ENCODE measurements at places on chromosomes 1 and 21. TPM values are rescaled to one million over a fixed set of nuclear protein-coding genes. Genes with fewer than 3 reads are reported as not detected.

DNA sequence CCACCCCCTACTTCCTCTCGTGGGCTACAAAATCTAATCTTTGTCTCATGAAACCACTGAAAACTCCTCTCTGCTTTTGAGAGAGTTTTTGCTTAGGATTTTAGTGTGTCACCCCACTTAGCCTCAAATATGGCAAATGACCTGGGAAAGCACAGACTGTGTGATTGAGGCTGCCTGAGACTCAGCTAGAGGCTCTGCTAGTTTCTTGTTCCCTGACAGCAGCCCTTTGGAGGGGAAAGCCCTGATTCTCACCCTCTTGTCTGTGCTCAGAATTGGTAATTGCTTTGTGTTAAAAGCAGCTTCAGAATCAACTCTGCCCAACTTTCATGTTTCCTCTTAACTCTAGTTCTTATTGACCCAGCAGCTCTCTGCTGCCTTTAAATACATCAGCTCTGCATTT lies 85.6 kb upstream of the ZP4 start:
- DNase-seq: no peak

The USH2A gene
- 0.02 TPM for polyA plus RNA-seq

- DNase-seq: no peak
These were observed 12.2 kb downstream of the AMY1C start for GRCh38 chr1:103761896-103762295.

- DNase-seq: no peak
These were observed 3.5 kb downstream of the CD48 start for GRCh38 chr1:160708118-160708517.

- peak; percentile 5 for DNase-seq
These were observed 92.9 kb upstream of the IVNS1ABP start for GRCh38 chr1:185409763-185410528.

The CNKSR1 gene
- 0.30 TPM for polyA plus RNA-seq

GRCh38 chr21:33067043-33067442 lies 2.9 kb upstream of the OLIG1 start:
- DNase-seq: no peak

- DNase-seq: no peak
These were observed 111.4 kb downstream of the TBX19 start for GRCh38 chr1:168391851-168392681.

- DNase-seq: no peak
These were observed 110.3 kb upstream of the TRABD2B start for GRCh38 chr1:48107516-48107915.

- DNase-seq: no peak
These were observed 486.3 kb downstream of the PTPRU start for GRCh38 chr1:29722598-29722997.

DNA sequence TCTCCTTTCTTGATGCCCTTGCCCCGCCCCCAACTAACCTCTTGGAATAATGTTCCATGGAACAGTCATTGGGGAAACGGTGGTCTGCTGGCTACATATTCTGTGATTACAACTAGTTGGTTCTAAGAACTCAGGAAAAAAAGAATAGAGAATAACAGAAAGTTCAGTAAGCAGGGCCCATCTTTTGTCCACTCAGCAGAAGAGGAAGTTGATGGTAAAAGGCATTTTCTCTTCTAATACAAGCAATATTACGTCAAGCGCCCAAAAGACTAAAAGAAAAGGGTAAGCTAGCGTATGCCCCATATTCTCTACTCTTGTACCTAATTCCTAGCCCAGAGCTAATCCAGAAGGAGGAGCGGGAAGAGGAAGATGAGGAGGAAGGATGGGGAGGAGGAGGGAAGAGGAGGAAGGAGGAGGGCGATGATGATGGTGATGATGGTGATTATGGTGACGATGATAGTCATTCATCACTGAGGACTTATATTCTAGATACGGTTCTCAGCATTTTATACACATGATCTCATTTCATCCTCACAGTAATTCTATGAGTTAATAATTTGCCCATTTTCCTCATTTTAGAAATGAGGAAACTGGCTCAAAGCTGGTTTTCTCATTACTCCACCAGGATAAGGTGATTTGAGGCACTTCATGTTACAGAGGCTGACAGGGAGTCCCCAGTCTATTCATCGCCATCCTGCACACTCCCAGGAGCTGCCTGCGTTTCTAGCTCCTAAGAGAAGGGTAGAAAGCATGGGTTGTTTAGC lies 76.6 kb upstream of the EFHD2 start:
- DNase-seq: no peak

The NBPF12 gene
- 4.5 TPM for polyA plus RNA-seq

GRCh38 chr1:11948822-11949458 lies 14.4 kb downstream of the PLOD1 start:
- peak; percentile 26 for DNase-seq

The LCK gene
- not detected for polyA plus RNA-seq

DNA sequence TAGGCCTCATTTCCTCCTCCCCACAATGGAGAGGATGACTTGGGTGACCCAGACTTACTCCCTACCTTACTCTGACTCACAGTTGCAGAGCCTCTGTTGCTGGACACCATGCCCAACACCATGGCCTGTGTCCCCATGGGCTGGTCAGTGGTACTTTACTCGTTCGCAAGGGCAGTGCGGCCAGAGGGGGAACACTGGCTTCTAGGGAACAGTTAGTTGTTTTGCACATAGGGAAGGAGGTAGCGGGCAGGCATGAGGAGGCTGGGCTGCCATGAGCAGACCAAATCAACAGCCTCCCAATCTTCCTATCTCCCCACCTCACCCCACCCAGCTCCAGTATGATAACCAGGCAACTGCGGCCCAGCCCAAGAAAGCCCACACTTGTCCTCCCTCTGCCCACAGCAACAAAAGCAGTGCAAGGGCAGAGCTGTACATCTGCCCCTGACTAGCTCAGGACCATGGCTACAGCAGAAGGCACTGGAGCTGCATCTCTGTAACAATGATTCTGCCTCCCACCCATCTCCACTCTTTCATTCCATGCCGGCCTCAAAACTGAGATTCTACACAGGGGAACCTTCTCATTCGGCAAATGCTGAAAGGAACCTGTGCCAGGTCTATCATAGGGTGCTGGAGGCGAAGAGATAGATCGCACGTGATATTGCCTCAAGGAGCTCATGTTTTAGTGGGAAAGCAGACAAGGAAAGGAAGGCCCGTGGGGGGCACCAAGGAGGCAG lies 18.6 kb downstream of the TAL1 start:
- DNase-seq: no peak

DNA sequence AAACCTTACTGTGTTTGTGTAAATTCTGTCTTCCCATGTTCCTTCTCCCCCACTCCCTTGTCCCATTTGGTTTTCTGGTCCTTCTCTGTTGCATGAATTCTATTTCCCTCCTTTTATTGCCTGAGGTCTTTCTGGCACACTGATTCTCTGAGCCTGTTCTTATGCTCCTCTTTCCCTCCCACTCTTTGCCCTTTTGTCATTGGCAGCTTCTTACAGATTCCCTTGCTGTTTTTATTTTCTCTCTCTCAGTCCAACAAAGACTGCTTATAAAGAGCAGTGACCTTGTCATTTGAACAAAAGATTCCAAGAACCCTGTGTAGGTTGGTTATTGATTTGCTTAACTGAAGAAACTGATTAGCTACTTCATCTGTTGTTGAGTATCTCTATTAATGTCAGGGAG lies 49.7 kb downstream of the GPR52 start:
- DNase-seq: no peak

- DNase-seq: no peak
These were observed 15.3 kb upstream of the FMO4 start for GRCh38 chr1:171298696-171299095.

DNA sequence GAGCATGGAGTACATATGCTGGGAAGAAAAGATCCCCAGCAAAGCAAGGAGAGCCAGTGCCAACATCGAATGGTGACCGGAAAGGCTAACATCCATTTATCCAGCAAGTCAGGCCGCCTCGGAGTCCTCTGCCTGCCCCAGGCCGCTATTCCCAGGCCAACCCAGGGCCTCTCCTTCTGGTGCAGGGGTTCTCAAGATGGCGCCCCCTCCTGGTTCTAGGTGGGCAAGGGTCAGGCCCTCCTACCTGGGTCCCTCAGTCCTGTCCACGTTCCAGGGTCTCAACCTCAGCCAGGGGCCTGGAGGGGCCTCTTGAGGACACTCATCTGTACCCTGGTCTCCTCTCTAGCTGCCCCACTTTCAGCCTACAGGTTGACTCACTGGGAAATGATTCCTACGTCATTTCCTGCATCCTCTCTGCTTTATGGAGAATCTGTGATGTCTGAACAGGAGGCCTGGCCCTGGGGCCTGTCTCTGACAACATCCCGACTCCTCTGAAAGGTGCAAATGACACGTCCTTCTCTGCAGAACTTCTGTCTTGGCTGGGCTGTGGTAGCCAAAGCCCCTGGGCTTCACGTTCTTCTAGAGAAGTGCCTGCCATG lies 145.3 kb downstream of the PSMG1 start:
- peak; percentile 52 for DNase-seq

DNA sequence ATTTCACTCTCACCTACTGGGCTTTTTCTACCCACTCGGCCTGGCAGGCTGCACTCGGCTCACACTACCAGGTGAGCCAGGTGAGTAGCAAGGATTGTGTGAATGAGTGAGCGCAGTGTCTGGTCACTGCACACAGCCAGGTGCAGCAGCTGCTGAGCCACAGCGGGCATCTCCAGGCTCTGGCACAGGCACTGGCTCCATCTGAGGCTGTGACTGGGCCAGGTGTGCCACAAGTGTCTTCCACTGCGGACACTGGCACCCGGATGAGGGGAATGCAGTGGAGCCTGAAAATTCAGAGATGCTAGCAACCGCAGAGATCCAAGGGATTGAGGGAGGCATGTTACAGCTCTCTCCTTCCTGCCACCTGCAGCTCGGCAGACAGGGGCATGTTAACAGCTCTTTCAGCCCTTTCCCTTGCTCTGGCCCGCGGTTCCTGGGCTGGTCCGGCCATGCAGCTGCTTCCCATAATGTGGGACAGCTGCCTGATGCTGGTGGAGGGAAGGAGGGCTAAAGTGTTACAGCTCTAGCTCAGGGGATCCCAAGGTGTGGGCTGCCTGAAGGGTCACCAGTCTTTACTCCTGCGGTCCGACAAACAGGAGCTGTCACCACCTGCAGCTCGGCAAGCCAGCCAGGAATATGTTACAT lies 1038.3 kb downstream of the AMY1C start:
- DNase-seq: no peak

- peak; percentile 88 for DNase-seq
These were observed 42.5 kb upstream of the POFUT2 start for GRCh38 chr21:45330075-45330781.

The MTMR11 gene
- 14.6 TPM for polyA plus RNA-seq

- no peak for DNase-seq
These were observed 2.1 kb upstream of the DDAH1 start for GRCh38 chr1:85467036-85467435.

The NOL9 gene
- polyA plus RNA-seq: 13.0 TPM

GRCh38 chr1:25924454-25924853 lies 18.2 kb upstream of the STMN1 start:
- DNase-seq: no peak

The RPTN gene
- not detected for polyA plus RNA-seq

DNA sequence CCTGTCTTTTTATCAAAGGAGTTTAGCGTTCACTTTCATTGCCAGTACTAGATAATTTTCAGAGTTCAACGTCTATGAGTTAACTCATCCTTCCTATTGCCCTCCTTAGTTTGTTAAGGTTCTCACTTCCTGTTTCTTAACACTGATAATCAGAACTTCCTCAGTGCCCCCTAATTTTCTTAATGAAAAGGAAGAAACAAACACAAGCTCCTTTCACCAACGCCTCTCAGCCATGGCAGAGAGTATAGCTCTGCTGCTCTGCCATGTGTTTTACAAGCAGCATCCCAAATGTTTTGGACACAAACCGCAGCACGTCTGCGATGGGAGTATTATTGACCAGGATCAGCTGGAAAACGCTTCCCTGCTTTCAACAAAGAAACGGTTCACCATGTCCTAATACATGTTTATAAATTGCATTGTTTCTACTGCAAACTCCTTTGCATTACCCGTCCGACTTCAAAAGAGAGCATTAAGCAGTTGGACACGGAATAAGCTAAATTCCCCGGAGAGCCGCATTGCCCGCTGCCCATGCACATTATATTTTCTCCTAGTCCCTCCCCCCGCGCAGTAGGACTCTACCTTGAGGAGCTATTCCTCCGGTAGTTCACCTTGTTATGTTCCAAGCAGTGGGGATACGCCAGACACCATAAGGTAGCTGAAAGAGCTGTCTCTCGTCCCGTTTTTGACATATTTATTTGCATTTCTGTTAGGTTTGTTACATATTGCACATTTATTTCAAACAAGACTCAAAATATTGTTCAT lies 561 bp downstream of the OLFM3 start:
- no peak for DNase-seq

DNA sequence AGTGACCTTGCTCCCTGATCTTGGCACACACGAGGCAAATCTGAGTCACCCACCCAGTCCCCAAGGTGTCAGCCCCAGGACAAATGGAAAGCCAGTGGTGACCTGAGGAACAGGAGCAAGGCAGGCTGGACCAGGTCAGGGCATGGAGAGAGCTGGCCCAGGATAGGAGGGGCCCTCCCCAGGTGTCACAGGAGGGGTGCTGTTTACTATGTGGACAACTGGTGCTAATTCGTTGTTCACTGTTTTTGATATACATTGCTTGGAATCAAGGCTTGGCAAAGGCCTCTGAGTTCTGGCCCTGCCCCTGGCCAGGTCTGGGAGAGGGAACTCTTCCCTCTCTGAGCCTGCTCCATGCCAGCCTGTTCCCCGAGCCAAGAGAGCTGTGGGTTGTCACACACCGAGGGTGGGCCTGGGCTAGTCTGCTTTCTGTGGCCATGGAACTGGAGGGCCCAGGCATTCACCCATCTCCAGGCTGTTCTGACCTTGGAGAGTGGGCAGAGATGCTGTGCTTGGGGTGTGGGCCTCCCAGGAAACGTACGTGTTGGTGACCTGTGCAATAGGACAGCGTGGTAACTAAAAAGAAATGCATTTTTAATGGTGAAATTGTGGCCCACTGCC lies 41.8 kb downstream of the CRYAA start:
- no peak for DNase-seq

GRCh38 chr1:162333991-162334390 lies 42.7 kb downstream of the SPATA46 start:
- DNase-seq: no peak

- DNase-seq: peak; percentile 10
These were observed 339.6 kb downstream of the PDE4B start for GRCh38 chr1:66132324-66132723.

The CD164L2 gene
- polyA plus RNA-seq: not detected

GRCh38 chr1:78045926-78046778 lies at the start of gene GIPC2:
TSS of gene GIPC2 (plus strand) at chr1:78045966. CDS start at chr1:78046095, 129 bp downstream.
- peak; percentile 18 for DNase-seq

DNA sequence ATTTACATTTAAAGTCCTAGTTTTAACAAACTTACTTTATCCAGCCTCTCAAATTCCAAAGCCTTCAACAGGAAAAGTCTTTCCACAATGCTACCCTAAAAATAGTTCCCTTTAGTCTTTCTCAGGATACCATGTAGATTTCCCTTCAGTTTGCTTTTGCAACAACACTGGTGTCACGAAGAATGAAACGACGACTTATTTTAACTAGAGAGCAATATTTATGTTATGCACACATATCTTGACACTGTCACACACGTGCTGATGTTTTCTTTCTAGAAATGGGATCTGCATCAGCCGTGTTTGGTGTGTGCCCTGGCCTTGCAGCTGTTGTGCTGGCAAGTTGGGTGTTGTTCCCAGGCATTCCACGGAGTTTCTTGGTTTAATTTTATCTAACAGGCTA lies 75.5 kb downstream of the SIPA1L2 start:
- DNase-seq: peak; percentile 25

- no peak for DNase-seq
These were observed 2.0 kb downstream of the SRARP start for GRCh38 chr1:16006010-16006409.

GRCh38 chr1:23282957-23283356 lies 61.1 kb downstream of the HNRNPR start:
- peak; percentile 79 for DNase-seq

All from IMR-90 (cell line).